Activated naive CD8-positive, alpha-beta T cell treated with anti-CD3 and anti-CD28 coated beads, Interleukin-2, amount 10 ng/mL, durations not matched to agents 7 days and 5 days (primary cell): ENCODE measurements at places on chromosomes 2 and 18. TPM values are rescaled to one million over a fixed set of nuclear protein-coding genes. Genes with fewer than 3 reads are reported as not detected.
A peak's percentile ranks its signal among the peaks of the same experiment; 100 is the strongest.

ANKRD39 gene
- total RNA-seq = 33.9 TPM

ZNF396 gene
- 1.9 TPM for total RNA-seq

ABCB11 gene
- total RNA-seq = 0.28 TPM

SIX3 gene
- not detected for total RNA-seq

MAL gene
- total RNA-seq = 184 TPM

CPLX4 gene
- total RNA-seq = not detected

NYAP2 gene
- total RNA-seq = not detected

OR6B2 gene
- not detected for total RNA-seq

DNA sequence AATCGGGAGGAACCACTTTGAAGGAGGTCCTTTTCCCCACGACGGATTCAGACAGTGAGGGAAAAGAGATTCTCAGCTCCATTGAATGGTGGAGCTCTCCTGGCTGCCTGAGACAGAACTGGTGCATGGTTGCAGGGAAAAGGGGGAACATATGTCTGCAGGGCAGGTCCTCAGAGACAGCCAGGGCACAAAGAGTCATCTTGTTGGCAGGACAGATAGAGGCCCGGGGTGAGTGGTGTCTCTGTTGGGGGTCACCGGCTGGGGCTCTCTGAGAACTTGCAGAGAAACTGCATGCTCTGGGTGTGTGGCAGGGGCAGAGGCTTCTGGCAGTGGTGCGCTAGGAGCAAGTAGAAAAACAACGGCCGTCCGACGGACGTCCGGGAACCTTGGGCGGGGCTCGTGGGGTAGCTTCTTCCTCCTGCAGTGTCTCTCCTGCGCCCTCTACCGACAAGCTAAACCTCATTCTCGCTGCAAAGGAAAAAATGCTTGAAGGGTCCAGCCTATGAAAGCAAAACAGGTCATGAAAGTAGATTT lies 94.3 kb downstream of the CDCA7 start:
- no peaks in the 10 kb centered on the region for H3K36me3 ChIP-seq
- H3K27ac ChIP-seq = no peak overlapping the region
- peaks cover 10% of the 10 kb centered on the region for H3K4me1 ChIP-seq
- peak; percentile 49 for DNase-seq

GRCh38 chr2:85981579-85982247 lies 92.9 kb upstream of the ST3GAL5 start:
- peak overlapping the region; percentile 37 for H3K27ac ChIP-seq
- H3K4me3 ChIP-seq = no peak overlapping the region
- peaks cover 1% of the 10 kb centered on the region for H3K4me1 ChIP-seq

DNA sequence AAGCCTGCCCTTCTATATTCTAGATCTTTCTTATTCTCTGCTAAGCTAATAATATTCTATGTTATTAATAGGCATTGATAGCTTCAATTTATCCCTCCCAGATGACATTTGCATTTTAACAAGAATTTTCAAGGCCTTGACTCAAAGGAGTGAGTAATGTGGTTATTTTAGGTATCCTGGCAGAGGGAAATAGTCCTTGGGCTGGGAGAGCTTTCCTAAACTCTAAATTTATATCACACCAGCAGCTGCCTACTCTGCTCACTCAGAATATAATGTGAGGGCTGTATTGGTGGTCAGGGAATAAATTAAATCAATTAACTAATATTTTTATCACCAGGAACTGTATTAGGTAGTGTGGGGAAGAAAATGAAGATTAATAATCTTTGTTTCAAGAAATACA lies 74.8 kb upstream of the ADAM23 start:
- H3K4me3 ChIP-seq = no peak overlapping the region
- no peaks in the 10 kb centered on the region for H3K4me1 ChIP-seq
- H3K27ac ChIP-seq = no peak overlapping the region
- H3K27me3 ChIP-seq = peaks cover 7% of the 10 kb centered on the region
- DNase-seq = no peak

- H3K4me1 ChIP-seq = peaks cover 7% of the 10 kb centered on the region
- peak; percentile 8 for DNase-seq
- H3K27me3 ChIP-seq = peaks cover 2% of the 10 kb centered on the region
- H3K4me3 ChIP-seq = no peak overlapping the region
- H3K27ac ChIP-seq = no peak overlapping the region
Measured at GRCh38 chr2:20599861-20600461, 50.9 kb downstream of the HS1BP3 start.

- peaks cover 10% of the 10 kb centered on the region for H3K27me3 ChIP-seq
- no peak overlapping the region for H3K4me3 ChIP-seq
- DNase-seq = no peak
- H3K4me1 ChIP-seq = no peaks in the 10 kb centered on the region
- H3K36me3 ChIP-seq = no peaks in the 10 kb centered on the region
Measured at GRCh38 chr2:29475499-29475898, 360.3 kb downstream of the CLIP4 start.

GRCh38 chr2:138267161-138267901 lies 234.2 kb upstream of the SPOPL start:
- no peaks in the 10 kb centered on the region for H3K4me1 ChIP-seq
- no peaks in the 10 kb centered on the region for H3K27me3 ChIP-seq
- DNase-seq = no peak
- H3K36me3 ChIP-seq = no peaks in the 10 kb centered on the region
- H3K4me3 ChIP-seq = no peak overlapping the region

DNA sequence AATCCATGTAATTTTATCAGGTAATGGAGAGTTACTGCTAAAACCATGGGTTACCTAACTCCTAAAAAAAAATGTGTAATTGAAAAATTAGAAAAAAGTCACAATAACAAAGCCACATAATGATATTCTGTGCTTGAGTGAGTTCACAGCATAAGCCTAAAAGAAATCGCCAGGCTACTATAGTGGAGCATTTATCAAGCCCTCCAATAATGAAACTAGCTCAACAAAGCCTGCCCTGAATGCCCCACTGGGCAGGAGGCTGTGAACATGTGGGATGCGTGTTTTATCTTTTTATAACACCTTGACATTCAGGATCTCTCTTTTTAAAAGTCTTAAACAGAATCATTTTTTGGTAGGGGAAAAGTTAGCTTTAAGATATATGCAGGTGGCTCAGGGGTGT lies 86.3 kb downstream of the KCTD18 start:
- DNase-seq = no peak
- H3K27me3 ChIP-seq = no peaks in the 10 kb centered on the region
- no peak overlapping the region for H3K27ac ChIP-seq

- H3K27ac ChIP-seq = no peak overlapping the region
- no peak overlapping the region for H3K4me3 ChIP-seq
- H3K36me3 ChIP-seq = no peaks in the 10 kb centered on the region
- no peak for DNase-seq
Measured at GRCh38 chr2:68632021-68632420, 11.4 kb upstream of the PROKR1 start.

DNA sequence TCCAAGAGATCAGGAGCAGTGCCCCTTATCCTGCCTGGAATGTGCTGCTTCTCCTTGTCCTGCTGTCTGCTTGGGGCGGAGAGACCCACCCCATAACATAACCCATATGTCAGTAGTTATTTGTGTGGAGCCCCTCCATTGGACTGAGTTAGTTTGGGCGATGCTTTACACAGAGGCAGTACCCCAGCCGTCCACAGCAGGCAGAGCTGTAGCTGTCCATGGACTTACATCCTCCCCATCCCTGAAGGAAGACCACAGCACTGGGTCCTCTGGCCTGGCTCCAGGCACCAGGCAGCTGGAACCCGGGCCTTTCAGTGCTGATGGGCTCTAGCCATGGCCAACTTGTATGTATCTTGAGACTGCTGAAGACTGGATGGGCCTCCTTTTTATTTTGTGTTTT lies 20.3 kb downstream of the GKN2 start:
- no peak for DNase-seq
- H3K4me3 ChIP-seq = no peak overlapping the region
- no peaks in the 10 kb centered on the region for H3K4me1 ChIP-seq
- H3K27me3 ChIP-seq = peaks cover 6% of the 10 kb centered on the region

DNA sequence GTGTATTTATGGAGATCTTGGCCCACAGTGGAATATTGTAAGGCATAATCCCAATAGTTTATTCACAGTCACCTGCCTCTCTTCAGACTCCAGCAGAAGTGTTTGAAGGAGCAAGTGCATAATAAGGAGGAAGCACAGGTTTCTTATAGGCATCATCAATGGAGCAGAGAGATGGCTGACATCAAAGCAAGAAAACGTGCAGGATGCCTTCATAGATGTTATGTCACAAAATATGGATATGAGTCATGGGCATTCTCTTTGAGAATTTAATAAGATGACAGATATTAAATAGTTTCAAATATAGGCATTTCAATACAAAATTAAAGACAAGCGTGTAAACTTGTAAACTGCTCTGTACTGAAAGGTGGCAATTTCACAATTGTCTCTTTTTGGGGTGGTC lies 4.0 kb upstream of the RND3 start:
- H3K36me3 ChIP-seq = peaks cover 2% of the 10 kb centered on the region
- peaks cover 19% of the 10 kb centered on the region for H3K27me3 ChIP-seq
- H3K4me1 ChIP-seq = peaks cover 6% of the 10 kb centered on the region
- H3K27ac ChIP-seq = no peak overlapping the region
- DNase-seq = no peak

GRCh38 chr2:192288295-192288694 lies 93.6 kb upstream of the TMEFF2 start:
- H3K27ac ChIP-seq = no peak overlapping the region
- DNase-seq = no peak
- no peaks in the 10 kb centered on the region for H3K27me3 ChIP-seq
- no peaks in the 10 kb centered on the region for H3K4me1 ChIP-seq
- H3K4me3 ChIP-seq = no peak overlapping the region

GRCh38 chr2:217954971-217955740 lies 47.6 kb downstream of the TNS1 start:
- H3K4me3 ChIP-seq = no peak overlapping the region
- H3K36me3 ChIP-seq = no peaks in the 10 kb centered on the region
- H3K27me3 ChIP-seq = peaks cover 6% of the 10 kb centered on the region

DNA sequence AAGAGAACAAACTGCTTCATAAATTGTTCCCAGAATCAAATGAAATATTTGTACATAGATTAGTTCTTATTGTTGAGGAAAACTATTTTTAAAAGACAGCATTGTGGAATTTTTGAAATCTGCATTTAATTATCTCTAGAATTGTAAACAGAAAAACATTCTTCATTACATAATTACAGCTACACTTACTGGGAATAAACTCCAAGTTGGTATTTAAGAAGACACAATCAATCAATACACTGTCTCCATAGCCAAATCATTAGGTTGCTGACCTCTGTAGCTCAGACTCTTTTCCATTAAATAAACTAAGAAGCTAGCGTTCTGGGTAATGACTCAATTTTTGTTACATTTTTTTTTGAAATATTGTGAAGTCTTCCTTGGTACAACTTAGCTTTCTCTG lies 70.2 kb upstream of the PIEZO2 start:
- H3K4me3 ChIP-seq = no peak overlapping the region
- no peaks in the 10 kb centered on the region for H3K27me3 ChIP-seq
- H3K4me1 ChIP-seq = no peaks in the 10 kb centered on the region
- H3K36me3 ChIP-seq = no peaks in the 10 kb centered on the region
- DNase-seq = no peak

GRCh38 chr18:24414349-24415003 lies 12.0 kb upstream of the IMPACT start:
- H3K27ac ChIP-seq = no peak overlapping the region

DNA sequence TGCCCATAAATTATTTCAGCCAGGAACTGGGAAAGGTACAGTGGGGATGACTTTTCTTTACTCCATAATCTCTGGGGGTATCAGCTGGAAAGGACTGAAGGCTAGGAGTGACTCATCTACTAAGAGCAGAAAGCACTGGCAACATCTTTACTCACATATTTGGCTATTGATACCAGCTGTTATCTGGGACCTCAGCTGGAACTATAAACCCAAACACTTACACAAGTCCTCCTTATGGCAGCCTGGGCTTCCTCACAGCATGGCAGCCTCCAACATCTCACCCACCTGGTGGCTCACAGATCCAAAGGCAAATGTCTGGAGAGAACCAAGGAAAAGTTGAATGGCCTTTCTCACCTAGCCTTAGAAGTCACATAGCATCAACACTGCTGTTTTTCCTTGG lies 379.0 kb upstream of the RND3 start:
- no peak for DNase-seq
- no peaks in the 10 kb centered on the region for H3K4me1 ChIP-seq
- no peak overlapping the region for H3K4me3 ChIP-seq
- no peak overlapping the region for H3K27ac ChIP-seq
- peaks cover 3% of the 10 kb centered on the region for H3K27me3 ChIP-seq

GRCh38 chr2:27715318-27716210 lies 51.9 kb downstream of the SLC4A1AP start:
- peak; percentile 56 for DNase-seq
- no peak overlapping the region for H3K27ac ChIP-seq
- no peak overlapping the region for H3K4me3 ChIP-seq
- peaks cover 19% of the 10 kb centered on the region for H3K4me1 ChIP-seq
- H3K36me3 ChIP-seq = no peaks in the 10 kb centered on the region

DNA sequence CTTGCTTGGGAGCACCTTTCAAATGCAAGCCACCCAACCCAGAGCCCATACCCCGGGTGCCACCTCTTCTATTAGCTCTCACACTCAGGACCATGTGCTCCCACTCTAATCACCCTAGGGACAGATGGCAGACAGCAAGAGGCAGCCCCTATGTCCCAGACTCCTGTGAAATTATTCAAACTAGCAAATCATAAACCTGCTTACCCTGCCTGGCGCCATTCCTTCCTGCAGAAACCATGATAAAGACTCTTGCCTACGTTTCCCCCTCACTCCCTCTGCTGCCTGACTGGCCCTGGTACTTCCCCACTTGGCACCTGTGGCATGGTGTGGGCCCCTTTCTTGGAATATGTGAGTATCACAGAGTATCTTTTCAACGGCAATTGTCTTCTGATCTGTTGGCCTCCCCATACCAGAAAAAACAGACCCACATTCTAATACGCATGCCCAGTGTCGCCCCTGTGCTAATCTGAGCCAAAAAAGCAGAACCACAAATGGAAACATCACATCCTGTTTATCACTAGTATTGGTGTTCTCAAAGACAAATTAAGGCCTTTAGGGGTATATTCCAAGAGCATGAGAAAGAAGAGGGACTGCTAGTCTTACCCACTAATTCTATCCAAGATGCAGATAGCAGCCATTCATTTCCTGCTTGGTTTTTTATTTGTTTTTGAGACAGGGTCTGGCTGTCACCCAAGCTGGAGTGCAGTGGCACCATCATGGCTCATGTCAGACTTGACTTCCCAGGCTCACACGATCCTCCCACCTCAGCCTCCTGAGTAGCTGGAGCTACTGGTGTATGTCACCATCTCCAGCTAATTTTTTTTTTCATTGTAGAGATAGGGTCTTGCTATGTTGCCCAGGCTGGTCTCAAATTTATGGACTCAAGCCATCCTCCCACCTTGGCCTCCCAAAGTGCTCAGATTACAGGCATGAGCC lies 44.1 kb upstream of the TTC39C start:
- peak overlapping the region; percentile 84 for H3K27ac ChIP-seq
- DNase-seq = no peak
- no peaks in the 10 kb centered on the region for H3K27me3 ChIP-seq
- peaks cover 7% of the 10 kb centered on the region for H3K36me3 ChIP-seq
- peaks cover 42% of the 10 kb centered on the region for H3K4me1 ChIP-seq

DNA sequence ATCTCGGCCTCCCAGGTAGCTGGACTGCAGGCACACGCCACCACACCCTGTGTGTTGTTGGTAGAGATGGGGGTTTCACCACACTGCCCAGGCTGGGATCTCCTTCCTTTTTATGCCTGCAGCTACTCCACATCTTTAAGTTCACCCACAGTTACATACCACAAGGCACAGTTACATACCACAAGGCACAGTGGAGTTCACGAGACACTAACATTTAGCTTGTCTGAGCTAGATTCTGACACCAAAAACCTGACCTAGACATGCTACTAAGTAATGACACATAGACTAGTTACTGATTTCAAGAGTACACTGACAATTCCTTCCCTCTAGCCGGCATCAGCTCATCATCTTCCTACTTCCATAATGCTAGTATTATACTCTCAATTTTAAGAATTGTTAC lies 4.3 kb downstream of the POLR2D start:
- peaks cover 36% of the 10 kb centered on the region for H3K36me3 ChIP-seq
- H3K4me1 ChIP-seq = peaks cover 37% of the 10 kb centered on the region
- H3K27me3 ChIP-seq = no peaks in the 10 kb centered on the region
- no peak for DNase-seq
